ENCODE measurements at places on chromosomes 1 and 21.

GRCh38 chr1:83791821-83792437, 207.0 kb downstream of the TTLL7 start:
- DNase-seq = no peak

GRCh38 chr1:25484533-25484932, 53.8 kb downstream of the MACO1 start:
- no peak for DNase-seq

- no peak for DNase-seq
Measured at GRCh38 chr1:154835531-154836324, 34.4 kb downstream of the KCNN3 start.

GRCh38 chr1:83641206-83641658, 357.7 kb downstream of the TTLL7 start:
- DNase-seq = no peak

- no peak for DNase-seq
Measured at GRCh38 chr1:145887631-145888030, 2.0 kb upstream of the ANKRD35 start.

- peak; percentile 18 for DNase-seq
Measured at GRCh38 chr1:88462488-88463261, 221.4 kb upstream of the PKN2 start.

DNA sequence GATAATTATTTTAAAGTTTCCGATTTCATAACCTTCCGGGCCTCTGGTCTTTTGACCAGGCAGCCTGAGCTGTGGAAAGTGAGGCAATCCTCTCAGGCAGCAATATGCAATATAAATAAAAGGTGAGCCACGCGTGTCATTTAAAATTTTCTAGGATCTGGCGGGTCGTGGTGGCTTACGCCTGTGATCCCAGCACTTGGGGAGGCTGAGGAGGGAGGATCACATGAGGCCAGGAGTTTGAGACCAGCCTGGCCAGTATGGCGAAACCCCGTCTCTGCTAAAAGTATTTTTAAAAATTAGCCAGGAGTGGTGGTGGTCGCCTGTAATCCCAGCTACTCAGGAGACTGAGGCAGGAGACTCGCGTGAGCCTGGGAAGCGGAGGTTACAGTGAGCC, 546 bp upstream of the ZNF695 start:
- DNase-seq = no peak

- no peak for DNase-seq
Measured at GRCh38 chr1:43286115-43286514, 734 bp upstream of the C1orf210 start.

- DNase-seq = no peak
Measured at GRCh38 chr1:22745669-22746585, 35.3 kb downstream of the EPHB2 start.

DNA sequence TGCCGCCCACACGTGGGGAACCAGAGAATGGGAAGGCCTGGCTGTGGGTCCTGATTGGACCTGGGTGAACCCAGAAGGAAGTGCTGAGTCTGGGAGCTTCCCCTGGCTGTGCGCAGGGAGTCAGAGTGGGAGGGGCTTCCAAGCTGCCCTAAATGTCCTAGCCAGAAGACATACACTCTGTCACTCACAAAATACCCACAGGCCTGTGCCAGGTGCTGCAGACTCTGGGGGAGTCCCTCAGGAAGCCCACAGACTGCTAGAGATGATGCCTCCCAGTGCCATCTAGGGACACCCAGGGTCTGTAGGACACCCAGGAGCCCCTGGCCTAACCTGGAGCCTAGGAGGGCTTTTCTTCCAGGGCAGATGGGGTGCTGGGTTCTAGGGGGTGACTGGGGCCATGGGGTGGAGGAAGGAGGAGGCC, 33.7 kb upstream of the LRP8 start:
- no peak for DNase-seq

All from right renal pelvis (tissue), 4 donors.